ENCODE measurements at places on chromosomes 5 and 9.
A peak's percentile ranks its signal among the peaks of the same experiment; 100 is the strongest.

DNA sequence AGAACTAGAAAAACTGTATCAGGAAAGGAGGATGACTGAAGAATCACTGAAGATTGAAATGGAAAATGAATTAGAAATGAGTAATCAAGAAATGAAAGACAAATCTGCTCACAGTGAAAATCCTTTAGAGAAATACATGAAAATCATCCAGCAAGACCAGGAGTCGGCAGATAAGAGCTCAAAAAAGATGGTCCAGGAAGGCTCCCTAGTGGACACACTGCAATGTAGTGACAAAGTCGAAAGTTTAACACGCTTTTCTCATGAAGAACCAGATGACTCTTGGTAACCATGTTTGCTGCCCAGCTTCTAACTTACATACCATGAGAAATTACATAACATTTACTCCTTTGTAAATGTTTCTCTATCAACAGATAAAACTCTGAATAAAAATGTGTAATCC lies 37.1 kb downstream of the CPLANE1 start:
- no peaks in the 10 kb centered on the region for H3K4me1 ChIP-seq
- H3K4me3 ChIP-seq: no peak overlapping the region
- no peak overlapping the region for H3K27ac ChIP-seq
- H3K27me3 ChIP-seq: no peaks in the 10 kb centered on the region
- peaks cover 46% of the 10 kb centered on the region for H3K36me3 ChIP-seq

- no peak overlapping the region for H3K4me3 ChIP-seq
- no peaks in the 10 kb centered on the region for H3K4me1 ChIP-seq
- H3K27me3 ChIP-seq: no peaks in the 10 kb centered on the region
- no peaks in the 10 kb centered on the region for H3K36me3 ChIP-seq
Measured at GRCh38 chr9:227860-228259, 13.2 kb downstream of the DOCK8 start.

DNA sequence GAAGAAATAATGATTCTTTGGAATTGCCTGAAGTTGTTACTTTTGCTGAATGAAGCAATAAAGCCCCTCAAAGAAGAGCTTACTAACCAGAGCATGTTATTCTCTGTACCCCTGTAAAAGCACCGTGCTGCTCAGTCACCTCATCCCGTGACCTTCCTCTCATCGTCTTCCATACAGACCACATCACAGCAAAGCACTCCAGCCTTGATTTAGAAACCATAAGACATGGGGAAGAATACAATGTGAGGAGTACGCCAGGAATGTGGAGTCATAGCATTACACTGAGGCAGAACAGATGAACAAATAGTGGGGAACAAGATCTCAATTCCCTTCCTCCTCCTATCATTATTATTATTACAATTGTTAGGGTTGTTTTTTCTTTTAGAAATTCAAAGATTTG lies 49.1 kb downstream of the ERAP1 start:
- no peak overlapping the region for H3K27ac ChIP-seq
- H3K36me3 ChIP-seq: peaks cover 80% of the 10 kb centered on the region
- no peak overlapping the region for H3K4me3 ChIP-seq

GRCh38 chr5:143646961-143647360 lies 165.0 kb upstream of the HMHB1 start:
- no peak overlapping the region for H3K4me3 ChIP-seq
- H3K27ac ChIP-seq: no peak overlapping the region
- H3K36me3 ChIP-seq: no peaks in the 10 kb centered on the region
- DNase-seq: peak; percentile 68
- H3K27me3 ChIP-seq: no peaks in the 10 kb centered on the region

DNA sequence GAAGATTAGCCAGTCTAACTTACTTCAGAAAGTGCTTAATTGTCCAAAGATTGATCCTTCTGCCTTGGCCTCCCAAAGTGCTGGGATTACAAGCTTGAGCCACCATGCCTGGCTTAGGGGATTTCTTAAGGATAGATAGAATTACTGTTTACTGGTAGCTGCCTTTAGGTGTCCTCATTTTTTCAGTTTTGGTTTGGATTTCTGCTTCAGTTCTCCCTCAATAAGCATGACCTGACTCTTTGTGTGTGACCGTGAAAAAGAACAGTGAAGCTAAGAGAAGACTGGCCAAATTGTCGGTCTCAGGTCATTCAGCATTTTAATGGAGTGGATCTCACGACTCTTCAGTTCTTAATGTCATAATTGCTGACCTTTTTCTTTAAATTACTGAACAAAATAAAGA lies 22.9 kb upstream of the CMYA5 start:
- H3K36me3 ChIP-seq: peaks cover 27% of the 10 kb centered on the region
- H3K4me3 ChIP-seq: no peak overlapping the region
- H3K4me1 ChIP-seq: no peaks in the 10 kb centered on the region
- no peak for DNase-seq
- no peak overlapping the region for H3K27ac ChIP-seq

- no peaks in the 10 kb centered on the region for H3K4me1 ChIP-seq
- no peaks in the 10 kb centered on the region for H3K36me3 ChIP-seq
- DNase-seq: no peak
- H3K4me3 ChIP-seq: no peak overlapping the region
Measured at GRCh38 chr5:43409809-43410271, 2.4 kb downstream of the CCL28 start.

- no peak overlapping the region for H3K27ac ChIP-seq
- no peaks in the 10 kb centered on the region for H3K27me3 ChIP-seq
- H3K4me3 ChIP-seq: no peak overlapping the region
- H3K36me3 ChIP-seq: peaks cover 82% of the 10 kb centered on the region
- no peak for DNase-seq
- H3K4me1 ChIP-seq: peaks cover 55% of the 10 kb centered on the region
Measured at GRCh38 chr9:134809826-134810225, 70.8 kb upstream of the FCN2 start.

Data from SJSA1 (cell line).